ENCODE measurements at places on chromosomes 5 and 9.
A peak's percentile ranks its signal among the peaks of the same experiment; 100 is the strongest.

GRCh38 chr9:113579283-113580040 is 115.9 kb downstream of the RGS3 start:
- no peak for DNase-seq
- peak overlapping the region; percentile 38 for H3K27ac ChIP-seq
- no peak overlapping the region for H3K4me3 ChIP-seq
- H3K27me3 ChIP-seq: peaks cover 22% of the 10 kb centered on the region
- H3K4me1 ChIP-seq: peaks cover 20% of the 10 kb centered on the region
- no peaks in the 10 kb centered on the region for H3K36me3 ChIP-seq

DNA sequence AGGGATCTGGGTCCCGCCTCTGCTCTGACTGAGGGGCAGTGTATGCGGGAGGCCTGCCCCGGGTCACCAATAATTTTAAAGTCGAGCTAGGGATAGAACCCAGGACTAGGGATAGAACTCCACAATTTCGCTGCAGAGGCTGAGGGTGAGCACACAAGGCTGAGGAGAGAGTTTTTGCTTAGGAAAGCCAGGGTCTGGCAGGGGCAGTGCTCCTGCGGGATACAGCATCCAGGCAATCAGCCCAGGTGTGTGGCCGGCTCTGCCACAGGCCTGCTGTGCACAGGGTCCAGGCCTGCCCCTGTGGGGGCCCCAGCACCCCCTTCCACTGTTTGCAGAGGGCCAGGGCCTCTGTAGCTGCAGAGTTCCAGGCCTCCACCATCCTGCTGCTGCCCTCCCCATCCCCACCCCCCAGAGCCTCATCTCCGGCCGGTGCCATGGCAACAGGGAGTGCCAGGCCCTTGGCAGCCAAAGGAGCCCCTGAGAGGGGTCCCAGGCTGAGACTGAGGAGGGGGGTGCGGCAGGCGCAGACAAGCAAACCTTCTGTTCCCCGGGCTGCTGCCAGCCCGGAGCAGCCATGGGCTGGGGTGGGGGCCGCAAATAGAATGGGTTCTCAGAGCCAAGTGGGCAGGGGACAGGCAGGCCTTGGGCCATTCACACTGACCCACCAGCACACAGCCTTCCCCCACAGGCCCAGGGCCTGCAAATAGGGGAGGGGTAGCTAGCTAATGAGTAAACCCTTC is 8.6 kb downstream of the PDGFRB start:
- no peaks in the 10 kb centered on the region for H3K36me3 ChIP-seq
- no peak overlapping the region for H3K27ac ChIP-seq

DNA sequence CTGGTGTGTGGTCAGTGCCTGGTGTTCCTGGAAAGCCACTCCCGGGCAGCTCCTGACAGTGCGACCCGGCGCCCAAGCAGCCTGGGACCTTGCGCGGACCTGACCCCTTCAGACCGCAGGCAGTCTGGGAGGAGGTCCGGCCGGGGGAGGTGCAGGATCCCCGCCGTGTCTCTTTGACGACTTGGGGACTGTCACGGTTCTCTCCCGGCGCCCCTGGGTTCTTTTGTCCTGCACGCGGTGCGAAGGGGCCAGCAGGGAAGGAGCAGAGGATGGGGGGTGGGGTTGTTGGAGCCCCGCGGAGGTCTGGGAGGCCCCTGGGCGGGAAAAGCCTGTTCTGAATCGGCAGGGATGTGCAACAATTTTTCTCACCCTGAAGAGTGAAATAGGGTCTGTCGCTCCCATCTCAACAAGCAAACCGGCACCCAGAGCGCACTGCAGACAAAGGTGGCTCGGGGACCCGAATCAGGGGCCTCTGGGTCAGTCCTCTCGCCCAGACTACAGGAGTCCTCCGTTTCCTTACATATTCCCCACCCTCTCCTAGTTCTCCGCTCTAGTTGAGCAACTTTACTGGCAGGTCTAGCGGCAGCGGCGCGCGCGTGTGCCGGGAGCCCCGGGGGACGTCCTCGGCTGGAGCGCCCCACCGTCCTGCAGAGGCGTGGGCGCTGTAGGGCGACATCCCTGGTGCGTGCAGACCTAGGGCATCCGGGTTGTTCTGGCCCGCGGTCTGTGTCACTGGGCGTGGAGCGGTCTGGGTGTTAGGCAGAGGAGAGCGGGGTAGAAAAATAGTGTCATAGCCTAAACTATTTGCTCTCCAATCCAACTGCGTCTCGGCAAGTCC is 1.2 kb downstream of the VCAN start:
- no peaks in the 10 kb centered on the region for H3K36me3 ChIP-seq
- peak overlapping the region; percentile 99 for H3K4me3 ChIP-seq
- DNase-seq: peak; percentile 67

- H3K27me3 ChIP-seq: peaks cover 2% of the 10 kb centered on the region
- H3K36me3 ChIP-seq: no peaks in the 10 kb centered on the region
Measured at GRCh38 chr5:160685695-160686094, 166.3 kb downstream of the ATP10B start.

- peaks cover 42% of the 10 kb centered on the region for H3K4me1 ChIP-seq
- H3K27me3 ChIP-seq: peaks cover 20% of the 10 kb centered on the region
- H3K27ac ChIP-seq: peak within 1 kb of the TSS; percentile 90
- H3K4me3 ChIP-seq: peak within 1 kb of the TSS; percentile 97
- peaks cover 5% of the 10 kb centered on the region for H3K36me3 ChIP-seq
Measured at GRCh38 chr5:129459777-129460671, at the start of gene ADAMTS19. ADAMTS19 (plus strand) TSS chr5:129460298; CDS start chr5:129460392, 94 bp downstream.

DNA sequence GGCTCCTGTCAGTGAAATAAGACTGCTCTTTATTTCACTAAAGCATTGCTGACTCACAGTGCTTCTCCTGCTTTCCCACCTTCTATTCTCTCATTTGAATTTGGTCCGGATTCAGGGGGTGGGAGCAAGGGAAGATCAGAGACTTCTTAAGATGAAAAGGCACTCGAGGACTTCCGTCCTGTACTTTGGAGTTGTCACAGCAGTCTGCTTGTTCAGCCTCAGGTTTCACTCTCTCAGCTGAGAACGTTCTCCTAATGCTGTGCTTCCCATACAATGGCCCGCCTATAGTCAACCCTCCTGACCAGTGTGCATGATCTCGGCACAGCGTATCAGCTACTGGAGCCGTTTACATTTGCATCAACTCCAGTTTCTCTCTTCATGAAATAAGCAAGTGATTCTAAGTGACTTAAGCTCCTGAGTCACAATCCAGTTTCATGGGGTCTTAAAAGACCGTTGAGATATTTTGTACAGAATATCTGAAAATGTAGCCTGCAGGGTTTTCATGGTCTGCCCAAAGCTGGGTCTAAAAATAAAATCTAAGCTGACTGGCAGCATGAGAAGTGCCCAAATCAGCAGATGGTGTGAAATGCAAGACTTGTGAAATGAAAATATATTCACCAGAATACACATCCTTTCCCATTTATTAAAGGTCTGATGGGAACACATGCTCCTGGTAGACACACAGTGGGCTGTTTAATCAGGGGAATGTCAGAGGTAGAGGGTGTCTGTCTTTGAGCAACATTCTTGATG is 145.0 kb downstream of the ADCY2 start:
- peaks cover 3% of the 10 kb centered on the region for H3K27me3 ChIP-seq
- H3K4me3 ChIP-seq: no peak overlapping the region
- DNase-seq: no peak

- H3K27ac ChIP-seq: no peak overlapping the region
- H3K4me3 ChIP-seq: no peak overlapping the region
- no peaks in the 10 kb centered on the region for H3K36me3 ChIP-seq
- no peaks in the 10 kb centered on the region for H3K4me1 ChIP-seq
- no peaks in the 10 kb centered on the region for H3K27me3 ChIP-seq
- DNase-seq: no peak
Measured at GRCh38 chr5:153571162-153571561, 80.7 kb downstream of the GRIA1 start.

DNA sequence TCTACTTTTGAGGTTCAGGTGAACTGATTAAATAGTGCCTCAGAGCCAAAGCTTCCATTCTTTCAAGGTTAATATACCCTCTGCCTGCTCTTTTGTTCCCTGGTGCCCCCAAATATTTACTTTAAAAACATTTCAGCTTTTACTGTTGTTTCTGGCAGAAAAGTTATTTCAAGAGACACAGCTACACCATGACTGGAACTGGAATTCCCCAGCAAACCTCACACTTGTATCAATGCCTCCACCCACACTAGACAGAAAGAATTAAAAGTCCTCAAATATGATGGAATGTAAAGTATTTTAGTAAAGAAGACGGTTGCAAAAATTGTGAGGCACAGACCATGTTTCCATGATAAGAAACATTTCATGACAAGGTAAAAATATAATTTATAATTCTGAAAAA is 720.2 kb upstream of the TYRP1 start:
- H3K36me3 ChIP-seq: no peaks in the 10 kb centered on the region
- H3K27me3 ChIP-seq: no peaks in the 10 kb centered on the region
- DNase-seq: no peak
- no peaks in the 10 kb centered on the region for H3K4me1 ChIP-seq
- no peak overlapping the region for H3K4me3 ChIP-seq
- H3K27ac ChIP-seq: no peak overlapping the region

GRCh38 chr5:7495131-7495517 is 99.2 kb downstream of the ADCY2 start:
- no peaks in the 10 kb centered on the region for H3K36me3 ChIP-seq
- H3K27ac ChIP-seq: no peak overlapping the region
- no peaks in the 10 kb centered on the region for H3K4me1 ChIP-seq
- no peak overlapping the region for H3K4me3 ChIP-seq

- H3K36me3 ChIP-seq: no peaks in the 10 kb centered on the region
- peaks cover 3% of the 10 kb centered on the region for H3K27me3 ChIP-seq
- H3K4me1 ChIP-seq: no peaks in the 10 kb centered on the region
- H3K4me3 ChIP-seq: no peak overlapping the region
Measured at GRCh38 chr9:107059220-107059619, 196.3 kb downstream of the ZNF462 start.

GRCh38 chr5:11596185-11596584 is 308.1 kb downstream of the CTNND2 start:
- no peaks in the 10 kb centered on the region for H3K36me3 ChIP-seq
- no peak overlapping the region for H3K4me3 ChIP-seq
- H3K27ac ChIP-seq: no peak overlapping the region
- H3K27me3 ChIP-seq: peaks cover 3% of the 10 kb centered on the region

DNA sequence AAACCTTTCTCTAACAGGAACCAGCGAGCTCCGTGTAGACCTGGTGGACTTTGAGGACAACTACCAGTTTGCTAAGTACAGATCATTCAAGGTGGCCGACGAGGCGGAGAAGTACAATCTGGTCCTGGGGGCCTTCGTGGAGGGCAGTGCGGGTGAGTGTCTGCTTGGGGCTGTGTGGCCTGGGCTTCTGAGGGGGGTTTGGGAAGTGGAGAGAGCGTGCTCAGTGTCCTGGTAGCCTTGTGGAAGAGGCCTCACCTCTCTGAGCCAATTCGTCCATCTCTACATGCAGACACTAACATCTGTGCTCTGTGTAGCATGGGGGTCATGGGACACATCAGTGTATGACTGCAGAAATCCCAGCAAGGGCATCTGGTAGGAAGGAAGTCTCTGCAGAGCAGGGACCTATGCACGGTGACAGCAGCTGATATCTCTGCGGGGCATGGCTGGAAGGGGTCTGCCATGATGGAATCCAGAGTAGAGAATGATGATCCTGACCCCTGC is 5.9 kb downstream of the FCN2 start:
- H3K4me3 ChIP-seq: peak overlapping the region; percentile 32
- H3K36me3 ChIP-seq: no peaks in the 10 kb centered on the region
- H3K27me3 ChIP-seq: peaks cover 5% of the 10 kb centered on the region
- H3K27ac ChIP-seq: no peak overlapping the region
